Stimulated activated CD4-positive, alpha-beta T cell treated with anti-CD3 and anti-CD28 coated beads, Interleukin-4, amount 100 ng/mL, for 48 hours (primary cell): ENCODE measurements at places on chromosomes 1 and 21.
A peak's percentile ranks its signal among the peaks of the same experiment; 100 is the strongest.

DNA sequence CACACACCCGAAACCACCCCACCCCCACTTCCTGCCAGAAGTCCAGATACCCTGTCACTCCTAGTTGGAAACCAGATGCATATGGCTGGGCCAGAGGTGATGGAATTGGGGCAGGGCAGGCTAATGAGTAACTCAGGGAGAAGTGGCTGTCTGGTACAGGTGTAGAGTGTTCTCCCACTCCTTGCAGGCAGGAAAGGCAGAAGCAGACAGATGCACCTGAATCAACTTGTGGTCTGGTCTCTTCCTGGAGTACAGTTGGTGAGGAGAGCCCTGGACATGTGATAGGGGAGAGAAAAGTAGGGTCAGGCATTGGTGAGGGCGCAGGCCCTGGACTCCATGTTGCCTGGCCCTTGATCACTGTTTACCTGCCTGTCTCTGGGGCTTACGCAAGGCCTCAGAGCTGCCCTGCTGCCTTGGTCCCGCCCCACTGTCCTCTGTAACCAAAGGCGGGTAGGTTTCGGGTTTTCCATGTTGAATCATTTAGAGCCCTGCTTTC, 2.5 kb downstream of the CGN start:
- peak; percentile 19 for DNase-seq

DNA sequence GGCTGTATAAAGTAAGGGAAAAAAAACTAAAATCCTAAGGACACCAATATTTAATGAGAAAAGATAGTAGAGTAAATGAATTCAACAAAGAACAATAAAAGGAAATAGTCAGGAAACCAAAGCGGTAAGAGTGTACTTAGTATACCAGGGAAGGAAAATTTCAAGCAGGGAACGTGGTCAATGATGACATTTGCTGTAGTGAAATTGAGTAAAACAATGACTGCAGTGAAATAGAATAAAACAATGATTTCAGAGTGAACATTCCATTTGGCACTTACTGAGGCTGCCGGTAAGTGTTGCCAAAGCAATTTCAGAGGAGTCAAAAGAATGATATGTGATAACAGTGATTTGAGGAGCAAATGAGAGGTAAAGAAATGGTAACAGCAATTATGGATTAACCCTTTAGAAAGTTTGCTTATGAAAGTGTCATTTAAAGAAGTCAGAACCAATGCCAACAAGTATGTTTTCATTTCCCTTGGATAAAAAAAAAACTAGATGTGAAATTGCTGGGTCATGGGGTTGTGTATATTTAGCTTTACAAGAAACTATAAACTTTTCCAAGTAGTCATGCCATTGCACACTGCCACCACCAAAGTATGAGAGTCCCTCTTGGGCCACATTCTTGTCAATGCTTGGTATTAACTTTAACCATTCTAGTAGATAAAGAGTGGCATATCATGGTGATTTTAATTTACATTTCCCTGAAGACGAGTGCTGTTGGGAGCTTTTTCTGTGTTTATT, 50.5 kb downstream of the VCAM1 start:
- no peak for DNase-seq

- no peak for DNase-seq
Measured at GRCh38 chr1:197024460-197024859, 42.6 kb downstream of the F13B start.

GRCh38 chr21:29316029-29316742, 17.5 kb downstream of the BACH1 start:
- DNase-seq: no peak

- DNase-seq: no peak
Measured at GRCh38 chr21:41764558-41765419, 2.1 kb downstream of the RIPK4 start.

DNA sequence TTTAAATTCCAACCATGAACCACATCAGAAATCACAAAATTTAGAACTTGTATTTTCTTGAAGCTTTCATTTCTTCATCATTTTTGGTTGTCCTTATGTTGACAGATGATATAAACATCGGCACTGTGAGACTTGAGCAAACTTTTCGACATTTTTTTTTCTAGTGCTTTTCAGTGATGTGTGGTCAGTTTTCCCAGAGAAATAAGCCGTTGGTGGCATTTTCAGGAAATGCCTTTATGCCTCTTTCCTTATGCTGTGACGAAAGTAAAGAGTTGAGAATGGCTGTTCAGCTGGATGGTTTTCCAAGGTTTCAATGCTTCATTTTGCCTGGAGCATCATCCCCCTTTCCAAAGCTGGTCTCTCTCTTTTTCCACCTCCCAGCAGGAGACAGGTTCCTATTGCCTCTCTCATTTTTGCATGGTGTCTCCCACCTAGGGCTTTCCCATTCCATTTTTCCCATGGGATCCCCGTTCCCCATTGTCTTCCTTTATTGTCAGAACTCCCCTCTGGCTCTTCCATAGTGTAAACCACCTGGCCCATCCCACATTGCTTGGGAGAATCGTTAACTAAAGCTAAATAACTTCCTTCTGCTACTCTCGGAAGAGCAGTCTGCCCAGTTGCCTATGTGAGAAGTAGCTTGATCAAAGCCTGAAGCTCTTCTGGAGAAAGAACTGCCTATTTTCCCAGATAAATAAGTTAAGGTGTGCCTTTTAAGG, 61.4 kb upstream of the DYNLT5 start:
- no peak for DNase-seq
